Ovary (tissue), 10 donors: ENCODE measurements at places on chromosomes 6 and 20. TPM values are rescaled to one million over a fixed set of nuclear protein-coding genes. Genes with fewer than 3 reads are reported as not detected.

SLC26A8 gene
- polyA plus RNA-seq: 0.10 TPM

HDGFL1 gene
- polyA plus RNA-seq: 0.10 TPM

SIGLEC1 gene
- 3.3 TPM for polyA plus RNA-seq

RBPJL gene
- polyA plus RNA-seq: not detected

GPR6 gene
- not detected for polyA plus RNA-seq

GPX5 gene
- polyA plus RNA-seq: not detected

TRIM10 gene
- polyA plus RNA-seq: not detected

CALHM4 gene
- polyA plus RNA-seq: not detected

F13A1 gene
- 19.6 TPM for polyA plus RNA-seq

PNLDC1 gene
- polyA plus RNA-seq: 1.1 TPM

BPIFB4 gene
- not detected for polyA plus RNA-seq

LMBRD1 gene
- 83.0 TPM for polyA plus RNA-seq

FKBP1C gene
- polyA plus RNA-seq: 0.99 TPM

LST1 gene
- polyA plus RNA-seq: 12.2 TPM

TBXT gene
- not detected for polyA plus RNA-seq

GHRH gene
- polyA plus RNA-seq: not detected

INSM1 gene
- 0.02 TPM for polyA plus RNA-seq

TINAG gene
- not detected for polyA plus RNA-seq

PRR18 gene
- not detected for polyA plus RNA-seq

DEFB119 gene
- polyA plus RNA-seq: not detected

CRISP2 gene
- not detected for polyA plus RNA-seq

MUC22 gene
- not detected for polyA plus RNA-seq

COL12A1 gene
- polyA plus RNA-seq: 134 TPM

CCN5 gene
- polyA plus RNA-seq: 183 TPM

EYA2 gene
- polyA plus RNA-seq: 0.54 TPM

CST7 gene
- polyA plus RNA-seq: 1.1 TPM

MARCKS gene
- 29.1 TPM for polyA plus RNA-seq

NRSN1 gene
- polyA plus RNA-seq: 0.13 TPM

RBM24 gene
- polyA plus RNA-seq: 1.2 TPM

PLEKHG1 gene
- 5.3 TPM for polyA plus RNA-seq

EYS gene
- polyA plus RNA-seq: 0.03 TPM
